Gastroesophageal sphincter (tissue), 4 donors: ENCODE measurements at places on chromosomes 4 and X. TPM values are rescaled to one million over a fixed set of nuclear protein-coding genes. Genes with fewer than 3 reads are reported as not detected.

GPRASP2 gene
- total RNA-seq, result 13.1 TPM

GYPE gene
- 1.2 TPM for total RNA-seq

TEX13D gene
- not detected for total RNA-seq

LRBA gene
- total RNA-seq, result 21.1 TPM

GSX2 gene
- total RNA-seq, result not detected

XAGE2 gene
- not detected for total RNA-seq

TMEM35A gene
- total RNA-seq, result 19.1 TPM

GAGE2A gene
- not detected for total RNA-seq

CSAG2 gene
- total RNA-seq, result not detected

MAD2L1 gene
- total RNA-seq, result 1.4 TPM

FGA gene
- not detected for total RNA-seq

SPANXB1 gene
- not detected for total RNA-seq

SOWAHB gene
- total RNA-seq, result not detected

RPS6KA6 gene
- total RNA-seq, result 2.8 TPM
